ENCODE measurements at places on chromosomes 6 and 20. TPM values are rescaled to one million over a fixed set of nuclear protein-coding genes. Genes with fewer than 3 reads are reported as not detected.

DNA sequence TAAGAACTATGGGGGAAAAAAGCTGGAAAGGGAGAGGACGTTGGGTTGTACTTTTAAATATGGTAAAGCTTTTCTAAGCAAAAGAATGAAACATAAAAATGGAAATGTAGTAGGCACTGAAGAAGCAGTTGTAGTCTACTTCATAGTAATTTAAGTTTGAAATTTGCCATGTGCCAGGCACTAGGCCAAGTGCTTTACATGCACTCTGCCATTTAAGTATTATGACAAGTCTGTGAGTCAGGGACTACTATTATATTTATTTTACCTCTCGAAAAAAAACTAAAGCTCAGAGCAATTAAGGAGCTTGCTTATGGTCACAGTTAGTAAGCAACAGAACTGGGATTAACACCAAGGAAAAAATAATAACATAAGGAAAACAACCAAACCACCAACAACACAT, 257.8 kb downstream of the GMDS start:
- DNase-seq = no peak

- no peak for DNase-seq
Observed at GRCh38 chr6:108559884-108560462, 744 bp upstream of the FOXO3 start.

GRCh38 chr20:50019466-50020256, 36.9 kb downstream of the SNAI1 start:
- DNase-seq = no peak

- DNase-seq = no peak
Observed at GRCh38 chr6:43819958-43820357, 49.9 kb downstream of the VEGFA start.

SIRPA gene
- total RNA-seq = 15.3 TPM

- DNase-seq = no peak
Observed at GRCh38 chr20:37226889-37227288, 34.7 kb downstream of the GHRH start.

PHF10 gene
- 45.5 TPM for total RNA-seq
